ENCODE measurements at places on chromosomes 1 and 21.

DNA sequence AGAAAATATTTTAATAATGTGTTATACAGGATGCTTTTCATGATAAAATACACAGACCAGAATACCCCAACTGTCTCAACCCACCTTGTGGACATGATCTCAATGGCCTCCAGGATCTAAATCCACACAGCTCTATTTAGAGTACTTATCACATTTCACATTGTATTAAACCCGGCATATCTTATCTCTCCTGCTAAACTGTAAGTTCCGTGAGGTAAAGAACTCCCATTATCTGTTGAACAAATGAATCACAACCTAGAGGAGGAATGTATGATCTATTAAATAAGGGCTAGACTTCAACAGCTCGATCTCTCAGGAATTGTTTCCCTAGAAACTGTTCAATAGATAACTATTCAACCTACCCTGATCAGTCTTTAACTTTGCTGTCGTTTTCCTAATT lies 6.9 kb downstream of the ETV3 start:
- no peak for DNase-seq

DNA sequence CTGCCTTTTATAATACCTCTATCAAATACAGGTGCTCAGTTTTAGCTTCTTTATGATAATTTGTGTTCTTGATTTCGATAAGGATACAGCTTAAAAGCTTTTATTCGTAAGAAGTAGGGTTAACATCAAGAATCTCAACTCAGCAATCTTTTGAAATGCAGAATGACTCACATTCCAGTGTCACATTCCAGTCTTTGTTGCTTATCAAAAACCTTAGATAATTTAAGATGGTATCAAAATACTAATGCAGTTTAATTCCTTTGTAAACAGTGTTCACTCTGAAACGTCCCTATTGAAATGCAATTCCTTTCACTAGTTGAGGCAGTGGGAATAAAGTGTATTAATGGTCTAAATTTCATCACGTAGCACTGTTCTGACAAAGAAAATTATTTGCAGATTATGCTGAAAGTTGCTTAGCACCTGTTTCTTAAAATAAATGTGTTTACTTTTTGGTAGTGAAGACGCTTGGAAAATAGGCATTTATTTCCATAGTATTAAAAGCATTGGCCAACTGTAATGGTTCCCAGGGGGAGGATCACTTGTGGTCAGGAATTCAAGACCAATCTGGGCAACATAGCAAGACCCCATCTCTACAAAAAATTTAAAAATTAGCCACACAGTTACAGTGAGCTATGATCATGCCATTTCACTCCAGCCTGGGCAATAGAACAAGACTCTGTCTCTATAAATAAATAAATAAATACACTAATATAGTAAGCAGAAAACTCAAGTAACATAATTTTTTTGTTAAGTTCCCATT lies 10.1 kb upstream of the CNN3 start:
- no peak for DNase-seq

- no peak for DNase-seq
Observed at GRCh38 chr1:17218939-17219338, 14.0 kb downstream of the PADI1 start.

- DNase-seq, result no peak
Observed at GRCh38 chr1:75492011-75492410, 118.9 kb downstream of the SLC44A5 start.

GRCh38 chr1:1755852-1756251 lies 22.4 kb downstream of the NADK start:
- no peak for DNase-seq

Measured in activated T-helper 9 cell treated with anti-CD3 and anti-CD28 coated beads, Interleukin-2, amount 50 U/mL, for 16 hours (primary cell).